ENCODE measurements at places on chromosomes 12 and 14.

GRCh38 chr14:27181333-27181732 is 583.5 kb upstream of the NOVA1 start:
- DNase-seq = no peak

DNA sequence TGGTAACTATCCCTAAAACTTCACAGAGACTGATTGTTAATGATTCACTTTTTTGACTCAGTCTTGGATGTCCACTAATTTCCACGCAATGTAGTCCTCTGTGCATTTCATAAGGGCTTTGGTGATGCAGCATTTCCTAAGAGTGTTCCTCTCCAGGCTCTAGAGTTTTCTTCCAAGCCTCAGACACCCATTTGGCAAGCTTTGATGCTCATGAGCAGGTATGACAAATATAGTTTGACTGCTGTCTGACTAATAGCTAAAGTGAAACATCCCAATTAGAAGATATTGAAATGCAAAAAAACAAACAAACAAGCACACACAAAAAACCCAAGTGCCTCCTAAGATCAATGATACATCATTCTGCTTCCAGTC is 1.5 kb upstream of the VAMP1 start:
- DNase-seq = no peak

DNA sequence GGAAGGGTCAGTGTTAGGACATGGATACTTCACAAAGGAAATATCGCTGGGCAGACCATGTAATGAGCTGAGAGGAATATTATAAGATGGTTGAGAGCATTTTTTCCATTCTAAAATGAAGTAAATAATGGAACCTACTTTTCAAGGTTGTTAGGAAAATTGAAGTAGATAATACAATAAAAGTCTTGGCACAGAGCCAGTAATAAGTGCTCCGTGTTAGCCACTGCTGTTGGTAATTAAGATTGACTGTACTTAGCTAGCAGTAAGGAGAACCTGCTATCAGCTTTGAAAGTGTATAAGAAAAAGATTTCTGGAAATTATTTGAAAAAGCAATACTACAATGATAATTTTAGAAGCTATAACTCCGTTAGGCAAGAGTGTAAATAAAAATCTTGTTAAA is 77.6 kb downstream of the SCAF11 start:
- DNase-seq = no peak

GRCh38 chr12:112997506-112997905 is 19.2 kb downstream of the OAS2 start:
- DNase-seq = no peak

GRCh38 chr12:48988030-48988649 is 10.0 kb downstream of the WNT1 start:
- peak; percentile 74 for DNase-seq

GRCh38 chr12:22835431-22835830 is 210.5 kb downstream of the ETNK1 start:
- no peak for DNase-seq

DNA sequence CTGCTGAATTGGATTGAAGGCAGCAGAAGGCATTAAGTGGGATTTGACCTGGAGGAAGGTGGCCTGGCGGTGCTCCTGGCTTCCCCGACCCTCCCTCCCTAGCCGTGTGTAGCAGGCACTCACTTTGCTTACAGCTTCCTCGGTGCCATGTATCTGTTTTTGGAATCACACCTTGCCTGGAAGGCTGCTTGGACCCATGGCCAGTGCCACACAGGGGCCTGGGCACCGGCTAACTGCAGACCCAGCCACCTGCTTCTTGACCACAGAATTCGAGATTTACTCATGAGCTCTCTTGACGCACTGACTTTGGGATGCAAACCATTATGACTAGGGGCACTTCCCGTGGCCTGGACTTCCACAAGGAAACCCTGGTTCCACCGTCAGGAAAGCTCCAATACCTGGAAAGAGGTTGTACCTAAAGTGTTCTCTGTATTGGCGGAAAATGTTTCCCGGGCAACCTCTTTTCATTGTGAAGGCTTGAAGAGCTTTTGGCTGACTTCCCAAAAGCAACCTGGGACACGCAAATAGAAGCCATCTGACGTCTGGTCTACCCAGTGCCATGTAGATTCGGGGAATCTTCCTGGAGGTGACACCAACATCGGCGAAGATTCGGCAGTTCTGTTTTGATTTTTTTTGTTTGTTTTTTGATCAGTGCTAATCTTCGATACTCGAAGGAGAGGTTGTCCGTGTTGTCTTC is 125.6 kb upstream of the RTL1 start:
- no peak for DNase-seq

- no peak for DNase-seq
Observed at GRCh38 chr12:131102493-131102931, 148.8 kb downstream of the ADGRD1 start.

GRCh38 chr12:104991565-104992128 is 5.5 kb downstream of the NOPCHAP1 start:
- no peak for DNase-seq

All from D341Med (cell line).